AG09309 (cell line): ENCODE measurements at places on chromosomes 5 and 9.

DNA sequence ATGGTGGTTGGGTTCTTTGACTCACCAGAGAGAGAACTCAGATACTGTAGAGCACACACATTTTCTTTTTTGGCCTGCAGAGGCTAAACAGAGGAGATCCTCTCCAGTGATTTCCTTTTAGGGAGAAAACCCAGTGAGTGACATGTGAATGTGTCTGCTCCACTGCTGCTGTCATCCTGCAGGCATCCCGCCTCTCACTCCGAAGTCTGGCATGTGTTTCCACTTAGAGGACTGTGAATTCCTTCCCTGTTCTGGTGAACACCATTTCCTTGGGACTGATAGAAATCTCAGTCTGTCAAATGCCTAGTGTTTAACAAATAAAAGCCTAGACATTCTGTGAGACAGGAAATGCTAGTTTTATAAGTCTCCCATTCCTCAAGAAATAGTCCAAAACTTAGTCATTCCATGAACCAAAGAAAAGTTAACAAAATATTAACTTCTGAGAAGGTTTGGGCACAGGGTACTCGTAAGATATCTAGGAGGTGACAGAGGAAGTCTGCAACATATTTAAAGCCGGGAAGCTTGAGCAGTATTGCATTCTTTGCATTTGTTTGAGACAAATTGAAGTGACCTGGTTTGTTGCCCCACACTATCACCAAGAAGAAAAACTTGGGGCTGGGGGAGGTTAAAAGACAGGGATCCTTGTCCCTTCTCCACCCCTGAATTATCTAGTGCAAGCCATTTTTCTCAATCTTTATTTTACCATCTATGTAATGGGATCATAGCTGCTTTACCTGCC, 74.9 kb upstream of the NIPAL4 start:
- DNase-seq: peak; percentile 99

DNA sequence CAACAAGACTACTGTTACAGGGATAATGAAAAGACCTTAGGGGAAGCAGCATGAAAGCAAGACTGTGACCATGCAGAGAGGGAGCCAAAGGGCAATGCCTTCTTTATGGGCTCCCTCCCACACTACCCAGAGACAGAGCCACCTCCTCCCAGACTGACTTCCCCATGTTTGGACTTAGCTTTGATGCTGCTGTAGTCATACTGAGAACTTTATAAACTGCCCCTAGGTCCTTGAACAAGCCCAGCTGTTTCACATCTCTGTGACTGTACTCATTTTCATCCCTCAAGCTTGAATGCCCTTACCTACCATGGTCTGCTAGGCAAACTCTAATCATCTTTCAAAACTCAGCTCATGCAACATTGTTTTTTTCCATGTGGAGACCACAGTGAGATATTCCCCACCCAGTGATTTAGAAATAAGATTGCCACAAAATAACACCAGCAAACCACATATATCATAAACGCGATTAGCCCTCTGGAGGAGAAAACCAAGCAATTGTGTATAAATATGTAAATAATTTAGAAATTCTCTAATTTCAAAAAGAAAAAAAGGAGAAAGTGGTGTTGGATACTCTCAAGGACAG, 23.4 kb upstream of the FAM169A start:
- DNase-seq: no peak

- no peak for DNase-seq
Measured at GRCh38 chr9:85688361-85688760, 53.4 kb downstream of the AGTPBP1 start.

- no peak for DNase-seq
Measured at GRCh38 chr5:137672001-137672400, 63.9 kb downstream of the KLHL3 start.

DNA sequence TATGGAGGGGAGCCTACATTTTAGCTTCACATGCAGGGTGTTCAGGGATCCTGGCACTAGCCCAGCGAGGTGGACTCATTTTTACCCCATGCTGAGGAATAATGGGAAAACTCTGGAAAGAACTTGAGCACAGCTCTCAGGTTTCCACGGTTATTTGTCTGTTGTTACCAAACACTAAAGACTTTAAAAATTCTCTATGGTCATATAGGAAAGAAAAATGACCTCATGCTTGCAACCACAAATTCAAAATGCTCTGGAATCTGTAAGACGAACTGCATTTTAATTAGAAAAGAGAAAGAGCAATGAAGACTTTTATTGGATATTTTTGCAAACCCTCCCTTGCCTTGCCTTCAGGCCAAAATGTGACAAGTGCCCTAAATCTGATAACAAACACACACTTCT, 606.9 kb downstream of the EBF1 start:
- DNase-seq: peak; percentile 37

DNA sequence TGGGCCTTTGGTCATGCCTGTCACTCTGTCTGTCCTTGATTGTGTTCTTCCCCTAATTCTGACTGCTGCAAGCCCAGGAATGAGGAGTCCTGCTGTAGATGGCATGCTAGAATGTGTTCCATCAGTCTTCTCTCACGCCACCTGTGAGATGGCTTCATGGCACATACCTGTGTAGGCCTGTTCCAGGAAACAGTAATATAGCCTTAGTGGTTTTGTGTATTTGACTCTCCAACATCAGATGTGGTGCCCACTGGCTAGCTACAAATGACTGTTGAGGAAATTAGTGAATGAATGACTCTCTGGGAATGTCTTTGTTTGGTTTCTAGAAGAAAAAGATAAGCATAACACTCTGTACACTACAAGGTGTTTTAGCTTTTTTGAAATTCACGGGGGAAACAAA, 367.5 kb downstream of the KDM4C start:
- no peak for DNase-seq

DNA sequence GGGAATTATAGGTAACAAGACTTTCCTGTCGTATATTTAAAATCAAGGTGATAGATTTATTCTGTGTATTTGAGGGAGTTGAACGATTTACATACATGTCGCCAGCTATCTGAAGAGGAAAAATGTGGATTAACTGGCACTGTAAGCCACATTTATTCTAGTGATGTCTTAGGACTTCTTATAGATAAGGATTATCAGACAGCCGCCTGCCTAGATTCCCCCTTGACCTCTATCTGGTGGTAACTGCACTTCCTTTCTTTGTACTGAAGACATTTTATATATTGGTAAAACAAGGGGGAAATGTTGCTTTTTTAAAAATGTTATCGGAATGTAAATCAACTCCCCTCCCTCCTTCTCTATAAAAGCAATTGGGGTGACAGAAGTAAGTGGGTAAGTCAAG, 39.3 kb upstream of the F2RL2 start:
- DNase-seq: no peak
